K562 (cell line): ENCODE measurements at places on chromosomes 4 and X. TPM values are rescaled to one million over a fixed set of nuclear protein-coding genes. Genes with fewer than 3 reads are reported as not detected.

FRMPD3 gene
- total RNA-seq, result not detected in 2 replicates

GRCh38 chr4:146053891-146054290 is 115.3 kb upstream of the ZNF827 start:
- no peak overlapping the region for H3K27ac ChIP-seq
- no peaks in the 10 kb centered on the region for H3K4me1 ChIP-seq
- no peak for DNase-seq
- no peaks in the 10 kb centered on the region for H3K27me3 ChIP-seq

DNA sequence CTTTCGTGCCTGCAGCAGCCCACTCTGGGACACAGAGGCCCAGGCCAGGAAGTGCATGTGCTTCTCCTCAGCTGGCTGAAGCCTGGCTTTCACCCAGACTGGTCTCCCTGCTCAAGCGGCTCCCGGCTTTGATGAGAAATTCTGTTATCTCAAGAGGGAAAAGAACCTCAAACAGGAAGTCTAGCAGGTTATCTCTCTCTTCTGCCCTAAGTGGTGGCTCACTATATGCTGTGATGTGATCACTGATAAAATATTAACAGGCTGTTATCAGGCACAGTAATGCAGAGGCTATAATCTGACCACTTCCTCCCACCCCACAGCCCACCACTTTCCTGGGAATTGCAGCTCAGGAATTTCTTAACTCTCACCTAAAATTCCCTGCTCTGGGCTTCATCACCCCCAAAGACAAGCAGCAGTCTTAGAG is 13.3 kb downstream of the CLDN2 start:
- no peaks in the 10 kb centered on the region for H3K27me3 ChIP-seq
- H3K36me3 ChIP-seq, result no peaks in the 10 kb centered on the region
- H3K27ac ChIP-seq, result no peak overlapping the region
- H3K4me1 ChIP-seq, result no peaks in the 10 kb centered on the region; the same call in 2 of the 3 replicates
- DNase-seq, result no peak

DNA sequence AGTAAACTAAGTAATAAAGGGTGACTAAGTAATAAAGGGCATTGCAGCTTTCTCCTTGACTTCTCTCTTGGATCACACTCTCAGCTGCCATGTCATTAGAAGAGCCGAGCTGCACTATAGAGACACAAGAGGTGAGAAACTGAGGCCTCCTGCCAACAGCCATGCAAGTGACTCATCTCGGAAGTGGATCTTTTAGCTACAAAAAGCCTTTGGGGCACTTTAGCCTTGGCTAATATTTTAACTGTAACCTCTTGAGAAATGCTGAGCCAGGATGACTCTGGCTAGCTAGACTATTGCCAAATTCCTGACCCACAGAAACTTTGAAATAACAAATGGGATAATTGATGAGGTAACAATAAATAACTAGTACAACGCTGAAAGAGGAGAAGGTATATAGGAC is 1.5 kb upstream of the NEIL3 start:
- H3K4me1 ChIP-seq, result peaks cover 8% of the 10 kb centered on the region; the same call in 2 of the 3 replicates
- no peaks in the 10 kb centered on the region for H3K27me3 ChIP-seq
- DNase-seq, result no peak
- H3K36me3 ChIP-seq, result no peaks in the 10 kb centered on the region; the same call in 2 of the 3 replicates
- H3K4me3 ChIP-seq, result no peak overlapping the region

FOXO4 gene
- 23.6 and 26.6 TPM in 2 replicates for total RNA-seq

GRCh38 chr4:185896817-185897488 is 85.0 kb upstream of the SORBS2 start:
- H3K4me3 ChIP-seq, result no peak overlapping the region
- peaks cover 27% of the 10 kb centered on the region for H3K27me3 ChIP-seq

- no peaks in the 10 kb centered on the region for H3K4me1 ChIP-seq
- H3K4me3 ChIP-seq, result no peak overlapping the region
- DNase-seq, result no peak
- H3K36me3 ChIP-seq, result no peaks in the 10 kb centered on the region
- no peaks in the 10 kb centered on the region for H3K27me3 ChIP-seq
Observed at GRCh38 chr4:148539387-148539786, 97.2 kb upstream of the NR3C2 start.

- H3K36me3 ChIP-seq, result no peaks in the 10 kb centered on the region
- H3K4me1 ChIP-seq, result no peaks in the 10 kb centered on the region
- H3K4me3 ChIP-seq, result no peak overlapping the region
- no peak for DNase-seq
- H3K27ac ChIP-seq, result no peak overlapping the region
- no peaks in the 10 kb centered on the region for H3K27me3 ChIP-seq
Observed at GRCh38 chr4:176902710-176903323, 110.1 kb upstream of the VEGFC start.

GC gene
- 0.44 and 1.3 TPM in 2 replicates for total RNA-seq

GRCh38 chr4:102217345-102217744 is 127.9 kb downstream of the SLC39A8 start:
- H3K27me3 ChIP-seq, result no peaks in the 10 kb centered on the region
- no peak overlapping the region for H3K4me3 ChIP-seq
- H3K36me3 ChIP-seq, result no peaks in the 10 kb centered on the region
- no peaks in the 10 kb centered on the region for H3K4me1 ChIP-seq

- no peaks in the 10 kb centered on the region for H3K27me3 ChIP-seq
- peaks cover 25% of the 10 kb centered on the region for H3K4me1 ChIP-seq
- peak overlapping the region; percentile 68 for H3K27ac ChIP-seq
- DNase-seq, result peak; percentile 56
Observed at GRCh38 chrX:150569155-150569477, 695 bp downstream of the MTM1 start.

FAM193A gene
- 23.8 and 24.6 TPM in 2 replicates for total RNA-seq

DNA sequence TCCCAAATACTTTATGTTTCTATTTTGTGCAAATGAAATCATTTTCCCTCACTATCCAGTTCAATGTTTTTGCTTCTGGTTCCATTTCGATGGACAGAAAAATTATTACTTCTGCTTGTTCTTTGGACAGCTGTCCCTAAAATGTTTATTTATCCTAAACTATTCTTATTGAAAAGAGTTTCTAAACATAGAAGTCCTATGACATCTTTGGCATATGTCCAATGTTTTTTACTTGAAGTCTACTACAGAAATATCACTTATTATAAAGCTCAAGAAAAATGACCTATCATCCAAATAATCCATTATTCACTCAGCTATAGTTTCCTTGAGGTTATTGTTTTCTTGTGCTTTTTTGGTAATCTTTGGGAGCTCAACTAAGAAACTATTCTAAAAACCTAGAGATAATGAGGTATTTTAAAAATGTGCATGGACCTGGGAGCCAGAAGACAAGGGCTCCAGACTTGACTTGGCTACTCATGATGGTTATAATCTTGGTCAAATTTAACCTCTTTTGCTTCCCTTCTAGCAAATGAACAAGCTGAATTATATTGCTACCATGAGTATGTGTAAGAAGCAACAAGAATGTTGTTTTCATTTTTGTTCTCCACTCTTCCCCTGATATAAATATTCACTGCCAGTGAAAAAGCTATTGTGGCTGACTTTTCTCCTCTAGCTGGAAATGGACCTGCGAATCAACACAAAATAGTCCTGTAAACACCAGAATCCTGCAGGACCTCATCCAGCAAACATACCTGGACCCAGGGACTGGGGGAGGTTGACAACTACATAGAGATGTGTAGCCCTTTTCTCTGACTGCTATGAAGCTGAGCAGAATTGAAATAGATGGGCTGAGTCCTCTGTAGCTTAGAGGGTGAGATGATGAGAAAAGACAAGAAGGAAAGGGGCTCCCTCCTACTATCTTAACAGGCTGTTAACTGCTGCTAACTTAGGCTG is 137.4 kb downstream of the FRYL start:
- H3K27ac ChIP-seq, result no peak overlapping the region
- DNase-seq, result no peak
- H3K36me3 ChIP-seq, result no peaks in the 10 kb centered on the region
- H3K27me3 ChIP-seq, result no peaks in the 10 kb centered on the region
- H3K4me1 ChIP-seq, result peaks cover 3% of the 10 kb centered on the region; the same call in 1 of the 3 replicates

GRCh38 chr4:107665001-107665400 is 55.0 kb downstream of the PAPSS1 start:
- no peak overlapping the region for H3K4me3 ChIP-seq
- no peak overlapping the region for H3K27ac ChIP-seq
- no peaks in the 10 kb centered on the region for H3K4me1 ChIP-seq
- H3K36me3 ChIP-seq, result no peaks in the 10 kb centered on the region

GRCh38 chr4:9765091-9765490 is 16.3 kb upstream of the DRD5 start:
- peak; percentile 9 for DNase-seq
- H3K27ac ChIP-seq, result no peak overlapping the region
- no peaks in the 10 kb centered on the region for H3K4me1 ChIP-seq
- no peaks in the 10 kb centered on the region for H3K36me3 ChIP-seq
- no peaks in the 10 kb centered on the region for H3K27me3 ChIP-seq

APELA gene
- not detected in 2 replicates for total RNA-seq
